Hematopoietic multipotent progenitor cell treated with erythropoietin and hydrocortisone succinate and interleukin-3 and kit ligand, for 4 days (in vitro differentiated cells): ENCODE measurements at places on chromosomes 7 and 10.

DNA sequence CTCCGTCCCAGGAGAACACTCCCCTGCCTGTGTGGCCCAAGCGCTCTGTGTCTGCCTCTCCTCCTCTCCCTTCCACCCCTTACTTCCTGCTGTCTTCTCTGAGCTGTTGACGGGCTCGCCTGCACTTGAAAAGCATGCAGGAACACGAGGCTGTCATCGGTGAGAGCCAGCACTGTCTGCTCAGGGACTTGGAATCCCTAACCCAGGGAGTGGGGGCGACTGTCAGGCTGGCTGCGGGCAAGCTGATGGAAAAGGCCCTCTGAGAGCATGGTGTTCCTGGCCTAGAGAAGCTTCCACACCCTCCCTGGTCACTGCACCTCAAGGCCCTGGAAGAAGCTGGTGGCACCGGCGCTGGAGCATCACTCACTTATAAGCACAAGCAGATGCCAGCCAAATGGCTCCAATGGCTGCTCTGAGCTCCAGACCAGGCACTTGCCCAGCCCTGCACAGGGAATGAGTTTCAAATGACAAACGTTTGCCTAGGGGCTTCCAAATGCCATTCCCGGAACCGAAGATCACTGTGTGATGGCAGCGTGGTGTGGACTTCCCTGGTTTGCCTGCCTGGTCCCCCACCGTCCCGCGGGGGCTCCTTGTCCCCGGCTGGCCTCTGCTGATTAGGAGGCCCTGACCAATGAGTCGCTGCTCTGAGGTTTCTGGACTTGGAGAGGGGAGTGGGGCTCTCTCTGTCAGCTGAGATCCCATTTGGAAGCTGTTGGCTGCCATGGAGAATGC lies 56.7 kb upstream of the EBF3 start:
- DNase-seq: no peak

GRCh38 chr10:47244560-47245500 lies 55.2 kb upstream of the GDF10 start:
- no peak for DNase-seq

GRCh38 chr7:34108165-34108564 lies 202.8 kb downstream of the BMPER start:
- peak; percentile 8 for DNase-seq

DNA sequence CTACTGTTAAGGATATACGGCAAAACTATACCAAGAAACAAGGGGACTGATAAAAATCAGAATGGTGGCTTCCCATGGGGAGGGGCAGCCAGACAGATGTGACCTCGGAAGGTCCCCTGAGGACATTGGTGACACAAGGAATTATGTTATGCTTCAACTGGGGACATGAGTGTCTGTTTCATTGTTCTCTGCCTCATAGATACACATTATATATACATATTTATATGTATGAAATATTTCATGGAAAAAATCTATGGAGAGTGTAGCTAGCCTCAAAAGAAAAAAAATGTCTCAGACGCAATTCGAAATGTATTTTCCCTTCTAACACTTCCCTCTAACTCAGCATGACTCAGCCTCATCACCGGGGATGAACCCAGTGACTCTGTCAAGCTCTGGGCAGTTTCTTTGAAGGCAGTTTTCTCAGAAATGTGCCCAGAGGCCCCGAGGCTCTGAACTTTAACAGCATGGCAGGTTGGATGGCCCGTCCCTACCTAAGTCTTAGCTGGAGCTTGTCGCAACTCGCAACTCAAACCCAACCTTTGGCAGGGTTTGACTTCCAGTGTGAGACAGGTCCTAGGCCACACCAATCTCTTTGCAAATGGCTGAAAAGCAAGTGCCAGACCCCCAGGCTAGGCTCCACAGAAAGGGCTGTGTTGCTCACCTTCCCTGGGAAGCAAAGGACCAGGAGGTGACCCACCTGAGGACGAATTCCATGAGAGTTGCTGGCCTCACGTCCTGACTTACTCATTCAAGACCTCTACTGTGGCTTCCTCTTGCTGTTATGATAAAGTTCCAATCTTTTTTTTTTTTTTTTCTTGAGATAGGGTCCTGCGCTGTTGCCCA lies 86.9 kb downstream of the CARD11 start:
- DNase-seq: peak; percentile 86

DNA sequence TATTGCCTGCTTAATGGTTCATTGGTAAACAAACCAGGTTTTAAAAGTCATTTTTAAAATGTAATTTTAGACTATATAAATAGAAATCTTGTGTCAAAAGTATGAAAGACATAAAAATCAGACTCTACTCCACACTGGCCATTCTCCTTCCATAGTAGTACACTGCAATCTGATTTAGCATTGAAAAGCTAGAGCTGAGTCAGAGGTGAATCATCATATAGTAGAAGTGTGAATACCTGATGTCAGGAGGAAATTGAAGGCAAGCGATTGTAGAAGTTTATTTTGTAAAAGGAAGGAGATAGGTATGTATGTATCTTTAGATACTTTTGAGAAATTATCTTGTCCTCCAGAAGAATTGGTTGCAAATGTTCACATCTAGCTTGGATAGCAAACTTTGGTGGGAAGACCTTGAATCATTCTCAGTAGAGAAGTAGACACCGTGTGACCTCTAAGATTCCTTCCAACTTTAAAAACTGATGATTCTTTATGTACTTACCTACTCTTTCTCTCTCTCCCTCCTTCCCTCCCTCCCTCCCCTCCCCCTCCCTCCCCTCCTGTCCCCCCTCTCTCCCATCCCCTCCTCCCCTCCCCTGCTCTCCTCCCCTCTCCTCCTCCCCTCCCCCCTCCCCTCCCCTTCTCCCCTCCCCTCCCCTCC lies 88.1 kb downstream of the BTAF1 start:
- DNase-seq: peak; percentile 46
